Placental pericyte (primary cell): ENCODE measurements at places on chromosomes 1 and 21. TPM values are rescaled to one million over a fixed set of nuclear protein-coding genes. Genes with fewer than 3 reads are reported as not detected.

The PROK1 gene
- total RNA-seq, result not detected in 2 replicates

The PLA2G4A gene
- total RNA-seq, result 22.8 and 39.7 TPM in 2 replicates

The KRTAP10-9 gene
- total RNA-seq, result not detected in 2 replicates

The HES2 gene
- total RNA-seq, result 0.14 and 0.22 TPM in 2 replicates

The HSD3B1 gene
- total RNA-seq, result not detected in 2 replicates

The ADAM30 gene
- not detected in 2 replicates for total RNA-seq

The SCNM1 gene
- 29.8 and 31.1 TPM in 2 replicates for total RNA-seq

The CELA2B gene
- total RNA-seq, result not detected in 2 replicates

The PLPP3 gene
- 7.2 and 13.7 TPM in 2 replicates for total RNA-seq

The MSH4 gene
- under 0.01 TPM in 1 of 2 replicates, not detected in the other for total RNA-seq

The GREM2 gene
- total RNA-seq, result 2.0 and 8.4 TPM in 2 replicates
